Stimulated activated CD4-positive, alpha-beta T cell treated with anti-CD3 and anti-CD28 coated beads, TNF-alpha, amount 100 ng/mL, for 4 hours (primary cell): ENCODE measurements at places on chromosomes 12 and 14.

DNA sequence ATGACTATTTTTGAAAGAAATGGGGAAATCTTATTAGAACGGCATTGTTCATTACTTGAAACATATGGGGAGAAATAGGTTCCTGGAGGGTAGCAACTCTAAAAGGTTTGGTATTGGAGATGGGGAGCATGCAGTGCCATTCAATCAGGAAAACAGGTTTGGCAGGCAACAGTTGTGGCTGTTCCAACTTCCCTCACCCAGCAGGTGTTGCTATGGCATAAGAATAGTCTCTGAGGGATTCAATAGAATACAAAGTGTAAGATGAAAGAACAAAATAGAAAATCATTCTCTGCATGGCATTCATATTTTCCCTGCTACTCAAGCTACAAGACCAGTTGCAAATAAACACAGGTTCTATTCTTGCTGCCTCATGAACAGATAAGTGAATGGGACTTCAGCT is 393.3 kb upstream of the RPL10L start:
- DNase-seq = no peak

DNA sequence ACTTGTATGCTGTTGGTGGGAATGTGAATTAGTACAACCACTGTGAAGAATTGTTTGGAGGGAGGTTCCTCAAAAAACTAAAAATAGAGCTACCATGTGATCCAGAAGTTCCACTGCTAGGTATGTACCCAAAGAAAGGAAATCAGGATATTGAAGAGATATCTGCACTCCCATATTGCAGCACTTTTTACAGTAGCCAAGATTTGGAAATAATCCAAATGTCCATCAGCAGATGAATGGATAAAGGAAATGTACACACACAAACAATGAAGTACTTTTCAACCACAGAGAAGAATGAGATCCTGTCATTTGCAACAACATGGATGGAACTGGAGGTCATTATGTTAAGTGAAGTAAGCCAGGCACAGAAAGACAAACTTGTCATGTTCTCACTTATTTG is 25.9 kb downstream of the TIGAR start:
- DNase-seq = no peak

- DNase-seq = no peak
These were observed 42.2 kb upstream of the FBXO33 start for GRCh38 chr14:39474416-39474911.

DNA sequence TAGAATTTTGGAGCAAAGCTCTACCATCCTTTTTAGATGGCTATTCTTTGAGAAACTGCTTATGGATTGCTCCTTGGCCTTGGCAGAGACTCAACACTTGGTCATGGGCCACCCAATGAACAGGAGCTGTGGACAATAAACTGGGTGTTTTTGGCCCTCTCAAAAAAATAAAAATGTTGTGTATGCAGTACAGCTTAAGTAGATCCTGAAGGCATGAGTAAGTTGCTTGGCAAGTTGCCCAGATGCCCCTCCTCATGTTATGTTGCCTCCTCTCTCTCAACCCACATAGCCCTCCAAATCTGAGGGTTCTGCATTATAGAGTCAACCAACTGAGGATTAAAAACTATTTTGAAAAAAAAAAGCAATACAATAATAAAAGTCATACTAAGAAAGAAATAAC is 124.9 kb downstream of the ATP23 start:
- no peak for DNase-seq

- DNase-seq = no peak
These were observed 8.7 kb upstream of the RCOR1 start for GRCh38 chr14:102583726-102584125.

GRCh38 chr12:57008178-57008577 is 1.8 kb upstream of the ZBTB39 start:
- DNase-seq = no peak

GRCh38 chr14:31405599-31406232 is 14.6 kb downstream of the HEATR5A start:
- no peak for DNase-seq

GRCh38 chr12:3464561-3464960 is 26.4 kb upstream of the PRMT8 start:
- DNase-seq = no peak

GRCh38 chr12:96471368-96472050 is 17.9 kb upstream of the CFAP54 start:
- DNase-seq = no peak

- DNase-seq = no peak
These were observed 86.4 kb downstream of the EML1 start for GRCh38 chr14:99879401-99880295.

DNA sequence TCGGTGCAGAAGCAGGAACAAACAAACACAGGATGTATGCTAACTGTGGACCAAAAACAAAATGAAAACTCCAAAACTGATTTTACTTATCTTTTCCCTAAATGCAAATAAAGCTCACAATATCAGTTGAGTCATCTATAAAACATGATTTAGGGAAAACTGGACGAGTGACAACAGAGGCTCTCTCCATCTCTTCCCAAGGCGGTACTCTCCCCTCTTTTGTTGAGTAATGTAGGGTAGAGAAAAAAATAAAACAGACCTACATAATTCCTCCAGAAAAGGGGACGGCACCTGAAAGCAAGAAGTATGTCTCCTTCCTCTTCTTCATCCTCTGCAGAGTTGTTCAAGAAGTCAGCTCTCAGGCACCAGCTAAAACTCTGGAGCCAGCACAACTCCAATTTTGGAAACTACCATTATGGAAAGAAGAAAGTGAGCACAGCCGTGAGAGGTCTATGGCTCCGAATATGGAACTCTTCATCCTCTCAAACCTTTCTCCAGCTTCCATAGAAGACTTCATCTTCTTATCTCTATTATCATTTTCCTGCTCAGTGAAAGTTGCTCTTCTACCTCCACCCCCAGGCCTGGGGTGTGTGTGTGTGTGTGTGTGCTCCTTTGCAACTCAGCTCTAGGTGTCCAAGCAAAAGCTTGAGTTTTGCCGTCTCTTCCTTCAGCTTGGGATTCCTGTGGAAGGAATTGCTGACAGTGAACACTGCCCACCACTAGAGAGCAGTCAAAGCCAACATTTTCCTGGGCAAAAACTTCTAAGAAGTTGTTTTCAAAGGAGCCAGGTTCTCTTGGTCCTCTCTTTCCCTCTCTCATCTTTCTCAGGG is 155.4 kb downstream of the DIO2 start:
- DNase-seq = no peak

DNA sequence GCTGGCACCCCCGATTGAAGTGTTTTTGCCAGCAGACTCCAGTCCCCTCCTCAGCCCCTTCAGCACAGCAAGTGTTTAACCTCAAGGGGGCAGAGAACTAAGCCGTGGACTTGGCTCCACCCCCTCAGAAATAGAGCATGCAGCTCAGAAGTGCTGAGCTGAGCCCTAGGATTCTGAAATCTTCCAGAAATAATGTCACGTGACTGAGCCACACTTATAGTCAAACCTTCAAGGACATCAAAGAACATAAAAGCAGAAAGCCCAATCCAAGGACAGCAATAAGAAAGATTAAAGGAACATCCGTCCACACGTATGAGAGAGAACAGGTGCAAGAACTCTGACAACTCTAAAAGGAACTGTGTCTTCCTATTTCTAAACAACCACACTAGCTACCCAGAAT is 317.7 kb upstream of the LRFN5 start:
- DNase-seq = no peak

GRCh38 chr14:42490536-42490935 is 883.9 kb downstream of the LRFN5 start:
- DNase-seq = no peak

DNA sequence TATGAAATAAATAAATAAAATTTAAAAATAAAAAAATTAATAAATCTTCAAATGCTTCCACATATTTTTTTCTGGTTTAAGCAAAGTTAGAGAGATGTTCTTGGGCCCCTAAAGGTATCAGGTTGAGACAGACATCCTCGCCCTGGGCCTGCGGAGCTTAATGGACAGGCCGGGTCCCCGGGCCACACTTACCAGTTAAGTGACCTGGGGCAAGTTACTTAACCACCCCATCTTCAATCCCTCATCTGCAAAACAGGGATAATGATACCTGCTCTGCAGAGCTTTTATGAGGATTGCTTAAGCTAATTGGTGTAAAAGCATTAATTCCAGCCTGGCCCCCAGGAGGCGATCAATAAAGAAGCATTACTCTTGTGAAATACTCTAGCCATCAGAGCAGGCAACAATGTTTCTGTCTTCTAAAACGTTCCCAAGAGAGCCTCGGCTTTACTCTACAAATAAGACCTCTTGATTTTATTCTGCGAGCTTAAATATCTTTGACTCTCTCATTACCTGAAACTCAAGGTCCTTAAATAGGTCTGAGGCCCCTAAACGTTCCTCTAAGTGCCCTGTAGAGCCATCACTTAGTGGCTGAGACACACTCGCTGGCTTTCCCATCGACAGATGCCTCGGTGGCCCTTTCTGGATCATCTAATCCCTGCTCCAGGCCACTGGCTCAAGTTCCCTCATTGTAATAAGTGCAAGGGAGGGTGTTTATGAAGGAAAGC is 81.1 kb upstream of the DIO3 start:
- DNase-seq = no peak

GRCh38 chr14:92944976-92945375 is 22.0 kb downstream of the CHGA start:
- no peak for DNase-seq

DNA sequence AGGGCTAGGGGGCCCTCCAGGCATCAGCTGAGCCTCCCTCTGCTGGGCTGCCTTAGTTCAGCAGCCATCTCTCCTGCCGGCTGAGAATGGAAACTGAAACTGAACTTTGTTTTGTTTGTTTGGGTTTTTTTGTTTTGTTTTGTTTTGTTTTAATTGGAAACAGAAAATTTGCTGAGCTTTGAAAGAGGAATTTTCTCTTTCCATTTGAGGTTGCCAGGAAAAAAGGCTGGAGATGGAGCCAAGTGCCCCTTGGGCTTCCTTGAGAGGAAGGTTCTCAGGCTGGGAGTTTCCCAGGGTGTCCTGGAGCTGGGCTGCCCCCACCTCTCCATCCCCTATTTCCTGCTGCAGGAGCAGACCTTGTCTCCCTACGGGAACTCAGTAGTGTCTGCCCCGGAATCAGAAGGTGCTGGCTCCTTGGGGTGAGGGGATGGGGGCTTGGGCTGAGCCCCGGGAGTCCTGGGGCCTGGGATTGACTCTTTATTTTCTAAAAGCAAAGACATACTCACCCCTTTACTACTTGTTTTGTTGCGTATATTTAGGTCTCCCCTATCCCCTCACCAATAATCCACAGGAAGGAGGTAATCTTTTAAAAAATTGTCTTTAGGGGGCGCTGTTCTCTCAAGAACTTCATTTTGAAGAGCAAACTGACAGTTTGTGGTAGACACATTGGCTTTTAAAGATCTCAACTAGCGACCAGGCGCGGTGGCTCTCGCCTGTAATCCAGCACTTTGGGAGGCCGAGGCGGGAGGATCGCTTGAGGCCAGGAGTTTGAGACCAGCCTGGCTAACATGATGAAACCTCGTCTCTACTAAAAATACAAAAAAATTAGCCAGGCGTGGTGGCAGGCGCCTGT is 21.3 kb upstream of the OASL start:
- DNase-seq = no peak

- DNase-seq = no peak
These were observed 35.2 kb downstream of the UBE3B start for GRCh38 chr12:109512608-109513007.

DNA sequence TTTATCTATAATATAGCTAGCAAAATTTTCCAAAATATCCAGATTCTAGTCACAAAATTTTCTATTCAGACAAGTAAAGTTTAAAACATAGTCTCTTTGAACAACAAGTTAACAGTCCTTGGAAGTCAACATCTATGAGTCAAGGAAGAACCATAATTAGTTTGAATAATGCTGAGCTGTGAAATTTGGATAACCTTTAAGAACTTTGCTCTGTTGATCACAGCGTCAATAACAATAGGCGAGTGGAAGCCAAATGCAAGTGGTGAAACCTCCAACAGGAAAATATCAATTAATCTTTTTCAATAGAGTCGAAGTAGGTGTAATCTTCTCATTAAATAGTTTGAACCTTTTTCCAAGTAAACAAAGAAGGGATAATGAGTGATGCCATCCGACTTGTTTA is 466.6 kb downstream of the FOXG1 start:
- DNase-seq = no peak

- no peak for DNase-seq
These were observed 82.9 kb downstream of the CHGA start for GRCh38 chr14:93005838-93006237.

DNA sequence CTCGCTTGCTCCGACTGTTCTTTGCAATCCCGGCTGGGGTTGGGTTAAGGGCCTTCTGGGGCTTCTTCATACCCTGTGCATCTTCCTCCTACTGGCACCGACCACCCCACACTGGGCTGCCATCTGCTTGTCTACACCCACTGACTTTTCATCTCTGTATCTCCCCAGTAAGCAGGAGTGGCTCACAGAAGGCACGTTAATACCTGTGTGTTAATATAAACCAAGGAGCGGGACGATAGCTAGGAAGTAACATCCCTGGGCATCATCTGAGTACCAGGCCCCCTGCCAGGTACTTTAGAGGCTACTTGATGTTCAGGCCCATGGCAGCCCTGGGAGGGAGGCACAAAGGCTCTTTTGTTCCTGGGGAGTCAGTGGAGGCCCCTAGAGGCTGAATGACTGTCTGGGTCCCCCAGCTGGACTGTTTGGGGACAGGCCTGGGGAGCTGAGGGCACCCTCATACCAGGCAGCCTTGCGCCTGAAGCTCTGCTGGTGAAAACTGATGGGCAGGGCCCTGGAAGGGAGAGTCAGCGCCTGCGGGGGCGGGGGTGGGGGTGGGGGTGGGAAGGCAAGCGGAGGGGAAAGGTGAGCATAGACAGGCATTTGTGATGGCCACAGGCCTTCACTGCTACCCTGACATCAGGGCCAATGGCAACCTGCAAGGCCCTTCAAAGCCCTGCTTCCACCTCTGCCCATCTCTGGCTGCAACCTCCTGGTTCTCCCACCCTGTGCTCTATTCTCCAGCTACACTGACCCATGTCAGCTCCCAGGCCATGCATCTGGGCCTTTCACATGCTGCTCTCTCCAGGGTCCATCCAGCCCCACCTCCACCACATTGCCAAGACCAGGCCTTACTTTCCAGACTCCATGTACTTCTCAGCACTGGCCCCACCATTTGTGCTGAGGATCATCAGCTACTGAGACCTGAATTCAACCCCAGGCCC is 34.2 kb upstream of the DEGS2 start:
- DNase-seq = no peak

DNA sequence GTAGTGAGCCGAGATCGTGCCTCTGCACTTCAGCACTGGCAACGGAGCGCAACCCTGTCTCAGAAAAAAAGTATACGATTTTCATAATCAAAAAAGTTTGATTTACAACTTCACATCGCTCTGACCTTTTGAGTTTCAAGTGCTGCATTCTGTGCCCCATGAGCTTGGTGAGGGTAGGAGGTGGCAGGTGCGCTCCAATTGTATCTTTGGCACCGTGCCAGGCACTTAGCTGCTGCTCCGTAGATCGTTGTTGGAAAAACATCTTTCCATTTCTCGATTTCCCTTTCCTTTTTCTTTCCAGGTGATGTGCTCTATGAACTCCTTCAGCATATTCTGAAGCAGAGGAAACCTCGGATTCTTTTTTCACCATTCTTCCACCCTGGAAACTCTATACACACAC is 203.7 kb downstream of the ETV6 start:
- DNase-seq = no peak

- DNase-seq = no peak
These were observed 86.4 kb downstream of the EP400 start for GRCh38 chr12:132036063-132036683.
